ENCODE measurements at places on chromosomes 11 and 22.

DNA sequence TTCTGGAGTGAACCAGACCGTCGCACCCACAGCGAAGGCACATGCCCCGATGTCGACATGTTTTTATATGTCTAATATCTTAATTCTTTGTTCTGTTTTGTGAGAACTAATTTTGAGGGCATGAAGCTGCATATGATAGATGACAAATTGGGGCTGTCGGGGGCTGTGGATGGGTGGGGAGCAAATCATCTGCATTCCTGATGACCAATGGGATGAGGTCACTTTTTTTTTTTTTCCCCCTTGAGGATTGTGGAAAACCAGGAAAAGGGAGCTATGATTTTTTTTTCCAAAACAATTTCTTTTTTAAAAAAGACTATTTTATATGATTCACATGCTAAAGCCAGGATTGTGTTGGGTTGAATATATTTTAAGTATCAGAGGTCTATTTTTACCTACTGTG lies 49.2 kb upstream of the OR4B1 start:
- no peak for DNase-seq

DNA sequence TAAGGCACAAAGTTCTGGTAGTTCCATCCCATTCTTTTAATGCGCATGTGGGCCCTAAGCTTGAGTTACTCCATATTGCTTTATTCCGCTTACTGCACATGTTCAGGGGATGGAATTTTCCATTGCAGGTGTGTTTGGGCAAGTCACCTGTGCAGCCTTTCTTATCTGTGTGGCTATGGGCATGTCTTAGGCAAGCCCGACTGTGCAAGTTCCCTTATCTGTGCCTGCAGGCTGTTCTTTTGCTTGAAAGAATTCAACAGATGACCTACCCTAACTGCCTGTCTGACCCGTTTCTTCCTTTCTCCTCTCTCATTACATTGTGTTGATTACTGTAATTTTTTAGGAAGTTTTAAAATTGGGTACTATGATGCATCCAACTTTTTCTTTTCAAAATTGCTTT lies 363.6 kb downstream of the TTC28 start:
- no peak for DNase-seq

DNA sequence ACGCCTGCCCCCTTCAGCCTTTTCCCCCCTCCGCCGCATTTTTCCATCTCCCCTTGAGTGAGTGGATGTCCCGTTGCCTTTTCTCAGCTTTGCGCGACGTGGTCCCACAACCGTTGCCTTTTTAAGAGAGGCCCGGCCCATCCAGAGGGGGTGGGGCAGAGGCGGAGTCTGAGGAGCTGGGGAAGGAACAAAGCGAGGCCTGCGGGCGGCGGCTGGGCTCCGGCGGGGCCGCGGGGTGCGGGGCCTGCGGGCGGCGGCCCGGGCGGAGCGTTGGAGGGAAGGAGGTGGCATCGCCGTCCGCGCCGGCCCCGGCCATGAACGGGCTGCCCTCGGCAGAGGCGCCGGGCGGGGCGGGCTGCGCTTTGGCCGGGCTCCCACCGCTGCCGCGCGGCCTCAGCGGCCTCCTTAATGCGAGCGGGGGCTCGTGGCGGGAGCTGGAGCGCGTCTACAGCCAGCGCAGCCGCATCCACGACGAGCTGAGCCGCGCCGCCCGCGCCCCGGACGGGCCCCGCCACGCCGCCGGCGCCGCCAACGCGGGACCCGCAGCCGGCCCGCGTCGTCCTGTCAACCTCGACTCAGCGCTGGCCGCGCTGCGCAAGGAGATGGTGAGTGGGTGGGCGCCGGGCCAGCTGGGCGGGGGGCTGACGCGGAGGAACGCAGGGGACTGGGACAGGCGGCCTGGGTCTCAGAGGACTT lies at the start of gene FAM89B:
FAM89B (plus strand) TSS at position 183 of the 696 bp plus-strand sequence; CDS start at position 315, 132 bp downstream.
- DNase-seq, result peak; percentile 87

DNA sequence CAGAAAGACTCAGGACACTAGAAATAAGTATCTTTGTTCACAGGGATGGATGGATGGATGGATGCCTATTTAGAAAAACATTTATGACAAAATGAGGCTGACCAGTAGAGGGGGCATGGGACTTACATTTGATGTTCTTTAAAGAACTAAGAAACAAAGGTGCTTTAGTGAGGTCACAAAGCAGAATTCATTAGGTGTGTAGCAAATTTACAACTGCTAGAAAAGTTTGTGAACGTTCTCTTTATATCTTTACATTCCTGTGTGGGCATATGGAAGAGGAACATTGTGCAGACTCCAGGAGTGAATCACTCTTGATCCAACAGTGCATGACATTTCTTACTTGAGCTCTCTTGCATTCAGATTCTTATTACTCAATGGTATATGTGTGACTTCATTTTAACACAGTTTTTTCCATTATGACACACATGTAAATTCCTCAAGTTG lies 15.8 kb upstream of the SIK2 start:
- DNase-seq, result no peak

- DNase-seq, result no peak
These were observed 199.7 kb downstream of the C11orf91 start for GRCh38 chr11:33500861-33501479.

DNA sequence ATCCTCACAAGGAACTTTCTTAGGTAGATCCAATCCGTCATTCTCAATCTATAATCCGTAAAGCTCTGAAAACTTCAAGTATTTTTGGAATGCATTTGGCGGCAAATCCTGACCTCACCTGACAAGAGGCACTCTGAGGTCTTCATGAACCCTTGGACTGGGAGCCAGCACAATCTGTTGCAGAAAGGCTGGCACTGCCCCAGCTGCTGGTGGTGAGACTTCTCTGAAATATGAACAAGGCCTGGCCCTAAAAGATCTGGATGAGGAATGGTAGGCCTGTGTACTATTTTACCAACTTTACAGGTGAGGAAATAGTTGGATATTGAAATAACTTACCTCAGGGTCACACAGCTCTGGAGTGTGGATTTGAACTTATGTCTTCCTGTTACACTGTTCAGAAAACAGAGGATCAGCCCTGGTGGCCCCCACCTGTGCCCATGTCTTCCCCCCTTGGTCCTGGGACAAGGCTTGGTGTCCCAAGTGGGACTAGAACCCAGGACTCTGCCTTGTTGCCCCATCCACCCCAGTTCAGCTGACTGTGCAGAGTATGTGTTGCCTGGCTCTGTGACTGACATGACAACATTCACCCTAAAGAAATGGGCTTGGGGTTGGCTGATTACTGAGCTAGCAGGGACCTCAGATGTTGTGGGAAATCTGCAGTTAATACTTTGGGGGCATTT lies 471.4 kb downstream of the MN1 start:
- no peak for DNase-seq

DNA sequence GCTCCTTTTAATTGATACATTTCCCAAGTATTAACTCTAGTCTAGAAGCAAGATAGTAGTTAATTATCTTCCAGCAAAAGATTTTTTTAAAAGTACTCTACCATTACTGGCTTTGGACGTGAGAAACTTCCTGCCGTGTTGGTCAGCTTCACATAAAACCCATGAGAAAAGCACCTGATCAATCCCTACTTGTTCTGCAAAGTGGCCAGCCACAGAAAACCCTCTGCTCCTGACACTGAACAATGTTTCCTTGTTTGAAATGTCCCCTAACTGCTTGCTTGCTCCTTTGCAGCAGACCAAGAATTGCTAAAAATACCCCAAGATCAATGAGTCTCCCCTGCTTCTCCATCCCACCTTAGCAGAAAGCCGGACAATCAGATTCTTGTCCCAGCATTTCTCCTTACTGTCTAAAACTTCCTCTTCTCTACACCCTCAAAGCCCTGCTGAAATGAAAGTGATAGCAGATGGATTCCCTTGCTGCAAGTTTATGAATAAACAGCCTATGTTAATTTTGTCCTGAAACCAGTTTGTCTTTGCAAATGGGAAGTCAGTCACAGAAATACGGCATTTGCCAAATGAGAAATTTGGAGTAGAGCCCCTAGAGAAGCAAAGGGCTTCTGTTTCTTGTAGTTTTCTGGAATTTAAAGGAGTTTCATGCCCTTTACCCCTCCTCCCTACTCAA lies 207.1 kb upstream of the ARHGAP20 start:
- DNase-seq, result no peak

GRCh38 chr11:110463153-110463552 lies 33.4 kb downstream of the FDX1 start:
- peak; percentile 70 for DNase-seq

- no peak for DNase-seq
These were observed 210.3 kb downstream of the CWF19L2 start for GRCh38 chr11:107247167-107247861.

GRCh38 chr11:26335903-26336302 lies 4.0 kb downstream of the ANO3 start:
- DNase-seq, result no peak

DNA sequence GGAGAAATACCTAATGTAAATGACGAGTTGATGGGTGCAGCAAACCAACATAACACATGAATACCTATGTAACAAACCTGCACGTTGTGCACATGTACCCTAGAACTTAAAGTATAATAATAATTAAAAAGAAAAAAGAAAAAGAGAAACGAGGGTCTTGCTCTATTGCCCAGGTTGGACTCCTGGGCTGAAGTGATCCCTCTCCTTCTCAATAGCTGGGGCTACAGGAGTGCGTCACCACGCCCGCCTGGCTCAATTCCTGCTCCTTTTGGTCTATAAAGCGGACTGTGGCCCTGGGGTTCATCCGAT lies 521 bp upstream of the PTS start:
- peak; percentile 16 for DNase-seq

- no peak for DNase-seq
These were observed 17.4 kb upstream of the CLMP start for GRCh38 chr11:123212406-123212805.

DNA sequence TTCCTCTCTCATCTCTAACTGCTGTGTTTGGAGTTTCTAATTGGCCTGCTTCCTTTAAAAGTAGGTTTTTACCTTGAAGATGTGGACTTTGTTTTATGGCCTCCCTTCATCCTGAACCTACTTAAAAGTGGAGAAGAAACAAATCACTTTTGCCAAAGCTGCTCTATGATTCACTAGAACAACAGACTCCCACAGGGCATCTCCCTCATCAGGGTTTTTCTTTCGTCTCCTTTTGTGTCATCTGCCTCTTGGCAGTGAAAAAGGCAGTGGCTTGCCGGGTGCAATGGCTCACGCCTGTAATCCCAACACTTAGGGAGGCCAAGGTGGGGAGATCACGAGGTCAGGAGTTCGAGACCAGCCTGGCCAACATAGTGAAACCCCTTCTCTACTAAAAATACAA lies 186.6 kb upstream of the MTNR1B start:
- DNase-seq, result no peak

GRCh38 chr22:29308791-29309262 lies 2.4 kb downstream of the GAS2L1 start:
- no peak for DNase-seq

DNA sequence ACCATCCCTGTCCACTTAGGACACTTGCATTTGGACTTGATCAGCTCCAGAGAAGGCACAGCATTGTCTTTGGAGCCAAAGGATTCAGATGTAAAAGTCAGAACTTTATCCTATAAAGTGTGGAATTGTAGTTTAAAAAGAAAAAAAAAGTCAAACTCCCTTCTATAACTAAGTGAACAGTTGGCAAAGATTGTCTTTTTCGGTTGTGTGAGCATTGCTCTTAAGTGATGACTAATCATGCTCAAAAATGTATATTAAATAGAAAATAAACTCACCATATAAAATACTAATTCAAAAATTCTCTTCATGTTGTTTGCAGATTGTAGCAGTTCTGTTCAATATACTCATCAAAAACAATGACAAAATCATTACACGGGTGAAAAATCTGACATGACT lies 93.8 kb downstream of the ETS1 start:
- DNase-seq, result no peak

DNA sequence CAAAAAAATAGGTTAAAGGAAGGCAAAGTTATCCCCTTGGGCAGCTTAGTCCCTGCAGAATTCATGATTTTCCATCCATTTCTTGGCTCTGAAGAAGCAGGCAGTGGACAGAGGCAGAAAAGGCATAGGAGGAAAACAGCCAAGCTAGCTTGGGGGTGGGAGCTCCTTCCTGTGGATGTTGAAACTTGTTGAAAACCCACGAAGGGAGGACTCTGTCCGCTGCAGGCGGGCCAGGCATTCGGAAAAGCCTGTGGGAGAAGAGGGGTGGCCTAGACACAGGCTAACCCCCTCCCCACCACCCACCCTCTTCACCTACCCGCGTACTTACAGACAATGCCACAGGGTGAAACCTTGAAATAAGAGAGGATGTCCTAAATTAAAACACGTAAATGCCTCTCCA lies 72.1 kb downstream of the C22orf31 start:
- DNase-seq, result no peak

- peak; percentile 69 for DNase-seq
These were observed 24.4 kb downstream of the SREBF2 start for GRCh38 chr22:41857155-41857859.

DNA sequence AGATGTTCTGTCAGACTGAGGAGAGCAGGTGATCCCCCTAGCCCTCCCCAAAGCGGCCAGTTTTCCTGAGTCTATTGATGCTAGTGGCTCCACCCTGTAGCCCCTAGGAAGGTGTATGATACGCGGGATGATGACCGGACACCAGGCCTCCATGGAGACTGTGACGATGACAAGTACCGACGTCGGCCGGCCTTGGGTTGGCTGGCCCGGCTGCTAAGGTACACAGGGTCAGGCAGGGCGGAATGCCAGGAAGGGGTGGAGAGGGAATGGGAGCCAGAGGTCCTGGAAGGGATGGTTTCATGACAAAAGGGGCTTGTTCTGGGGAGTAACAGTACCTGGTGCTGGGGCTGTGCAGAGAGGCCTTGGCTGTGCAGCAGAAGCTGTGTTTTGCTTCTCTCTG lies 3.2 kb downstream of the ZFPL1 start:
- no peak for DNase-seq

DNA sequence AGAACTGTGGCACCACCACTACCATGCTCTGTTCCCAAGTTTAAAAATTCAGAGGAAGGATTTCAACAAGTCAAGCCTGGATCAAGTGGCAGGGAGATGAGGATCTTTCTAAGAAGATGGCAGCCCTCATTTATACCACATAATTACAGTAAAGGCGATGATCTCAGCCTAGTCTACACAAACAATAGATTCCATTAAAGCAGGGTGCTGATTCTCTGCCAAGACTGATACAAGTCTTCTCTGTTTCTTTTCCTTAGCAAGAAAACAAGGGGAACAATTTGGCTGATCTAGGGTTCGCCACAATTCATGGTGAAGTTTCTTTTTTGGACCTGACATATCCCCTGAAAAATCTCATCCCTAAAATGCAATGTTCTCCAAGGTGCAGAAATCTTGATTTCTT lies 73.9 kb downstream of the PPFIBP2 start:
- no peak for DNase-seq
